ENCODE measurements at places on chromosomes 1 and 21.

- H3K36me3 ChIP-seq: no peaks in the 10 kb centered on the region
- no peak for DNase-seq
- H3K27me3 ChIP-seq: peaks cover 13% of the 10 kb centered on the region
- H3K27ac ChIP-seq: no peak overlapping the region
- H3K4me1 ChIP-seq: no peaks in the 10 kb centered on the region
Measured at GRCh38 chr1:197842646-197843045, 59.8 kb upstream of the C1orf53 start.

- H3K27ac ChIP-seq: no peak overlapping the region
- H3K27me3 ChIP-seq: peaks cover 23% of the 10 kb centered on the region
- H3K4me3 ChIP-seq: no peak overlapping the region
- H3K36me3 ChIP-seq: peaks cover 4% of the 10 kb centered on the region
- DNase-seq: no peak
- peaks cover 4% of the 10 kb centered on the region for H3K4me1 ChIP-seq
Measured at GRCh38 chr1:42877380-42877779, 31.0 kb downstream of the ZNF691 start.

DNA sequence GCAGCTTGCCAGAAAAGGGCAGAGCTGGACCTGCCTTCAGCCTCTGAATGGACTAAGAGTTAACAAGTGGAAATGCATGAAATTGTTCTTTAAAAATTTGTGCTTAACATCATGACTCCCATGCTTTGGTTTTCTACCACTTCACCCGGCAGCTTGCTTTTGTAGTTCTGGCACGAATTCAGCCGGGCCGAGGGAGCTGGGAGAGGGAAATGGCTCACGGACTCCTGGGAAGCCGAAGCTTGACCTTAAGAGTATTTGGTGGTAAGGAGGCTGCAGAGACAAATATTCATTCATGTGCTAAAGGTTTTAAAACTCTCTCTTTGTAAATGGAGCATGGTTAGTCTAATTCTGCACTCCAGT lies 17.2 kb upstream of the GFI1 start:
- peak overlapping the region; percentile 24 for H3K27ac ChIP-seq
- no peak for DNase-seq
- no peaks in the 10 kb centered on the region for H3K27me3 ChIP-seq

- DNase-seq: peak; percentile 88
- no peak within 1 kb of the TSS for H3K27ac ChIP-seq
- peaks cover 7% of the 10 kb centered on the region for H3K4me1 ChIP-seq
- H3K4me3 ChIP-seq: no peak within 1 kb of the TSS
- H3K27me3 ChIP-seq: no peaks in the 10 kb centered on the region
- H3K36me3 ChIP-seq: peaks cover 5% of the 10 kb centered on the region
Measured at GRCh38 chr1:28235755-28236655, at the start of gene ATP5IF1. Gene ATP5IF1 (plus strand): TSS chr1:28236124. CDS start chr1:28236184, 60 bp downstream.

GRCh38 chr1:115065021-115065420 lies 24.3 kb downstream of the TSPAN2 start:
- H3K4me1 ChIP-seq: peaks cover 20% of the 10 kb centered on the region
- no peak overlapping the region for H3K4me3 ChIP-seq
- no peaks in the 10 kb centered on the region for H3K27me3 ChIP-seq
- no peaks in the 10 kb centered on the region for H3K36me3 ChIP-seq
- no peak overlapping the region for H3K27ac ChIP-seq
- no peak for DNase-seq

DNA sequence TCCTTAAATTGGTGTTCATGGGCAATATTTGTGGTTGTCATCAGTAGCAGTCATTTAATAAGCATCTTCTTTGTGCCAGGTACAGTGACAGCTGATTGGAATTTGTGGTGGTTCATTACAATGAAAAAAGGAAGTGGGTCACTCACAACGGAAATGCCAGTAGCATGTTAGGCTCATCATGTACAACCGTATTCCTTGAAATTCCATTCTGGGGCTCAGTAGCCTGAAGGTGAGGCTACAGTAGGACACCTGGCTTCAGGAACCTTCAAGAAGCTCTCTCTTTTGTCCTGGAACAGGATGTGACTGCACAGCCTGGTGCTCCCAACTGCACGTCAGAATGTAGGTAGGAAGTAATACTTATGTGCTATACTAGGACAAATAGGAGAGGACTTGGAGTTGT lies 93.9 kb downstream of the ST3GAL3 start:
- H3K27me3 ChIP-seq: no peaks in the 10 kb centered on the region
- H3K27ac ChIP-seq: no peak overlapping the region
- peaks cover 16% of the 10 kb centered on the region for H3K36me3 ChIP-seq
- no peak overlapping the region for H3K4me3 ChIP-seq

GRCh38 chr1:156365754-156366153 lies 3.3 kb upstream of the RHBG start:
- H3K27ac ChIP-seq: no peak overlapping the region
- peaks cover 55% of the 10 kb centered on the region for H3K27me3 ChIP-seq
- no peak for DNase-seq
- no peak overlapping the region for H3K4me3 ChIP-seq
- H3K4me1 ChIP-seq: peaks cover 4% of the 10 kb centered on the region

- H3K4me1 ChIP-seq: no peaks in the 10 kb centered on the region
- H3K36me3 ChIP-seq: no peaks in the 10 kb centered on the region
- DNase-seq: no peak
- H3K4me3 ChIP-seq: no peak overlapping the region
- no peaks in the 10 kb centered on the region for H3K27me3 ChIP-seq
Measured at GRCh38 chr1:195482137-195482536, 1126.1 kb downstream of the KCNT2 start.

- DNase-seq: no peak
- no peak overlapping the region for H3K4me3 ChIP-seq
- peaks cover 1% of the 10 kb centered on the region for H3K4me1 ChIP-seq
- no peaks in the 10 kb centered on the region for H3K27me3 ChIP-seq
Measured at GRCh38 chr1:169814265-169814664, 19.6 kb upstream of the METTL18 start.

DNA sequence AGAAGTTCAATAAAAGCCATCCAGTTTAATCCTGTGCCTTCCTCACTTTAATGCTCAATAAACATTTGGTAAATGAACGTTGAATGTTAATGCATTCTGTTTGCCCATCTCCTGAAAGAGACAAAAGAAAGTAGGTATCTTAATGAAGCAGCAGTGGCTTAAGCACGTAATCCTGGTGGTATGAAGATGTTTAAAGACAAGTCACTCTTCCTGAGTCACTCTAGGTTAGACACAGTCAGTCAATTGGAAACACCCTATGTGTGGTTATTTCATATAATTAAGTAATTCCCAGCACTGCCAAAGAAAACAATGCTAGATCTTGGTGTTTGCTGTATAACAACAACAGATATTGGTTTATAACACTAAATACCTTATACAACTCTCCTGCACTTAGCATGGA lies 334.0 kb upstream of the FMN2 start:
- H3K4me3 ChIP-seq: no peak overlapping the region
- no peak overlapping the region for H3K27ac ChIP-seq
- no peaks in the 10 kb centered on the region for H3K36me3 ChIP-seq

GRCh38 chr1:31441073-31441472 lies 28.1 kb downstream of the SERINC2 start:
- DNase-seq: no peak
- no peak overlapping the region for H3K27ac ChIP-seq
- H3K4me3 ChIP-seq: no peak overlapping the region
- no peaks in the 10 kb centered on the region for H3K27me3 ChIP-seq
- H3K36me3 ChIP-seq: no peaks in the 10 kb centered on the region
- no peaks in the 10 kb centered on the region for H3K4me1 ChIP-seq

GRCh38 chr1:89170170-89171066 lies 5.4 kb downstream of the GBP7 start:
- peaks cover 10% of the 10 kb centered on the region for H3K36me3 ChIP-seq
- DNase-seq: no peak
- H3K4me3 ChIP-seq: no peak overlapping the region
- peak overlapping the region; percentile 27 for H3K27ac ChIP-seq

- peaks cover 35% of the 10 kb centered on the region for H3K36me3 ChIP-seq
- DNase-seq: no peak
- no peak overlapping the region for H3K4me3 ChIP-seq
- H3K27me3 ChIP-seq: peaks cover 12% of the 10 kb centered on the region
- H3K27ac ChIP-seq: no peak overlapping the region
Measured at GRCh38 chr1:25644962-25645361, 28.4 kb downstream of the MAN1C1 start.

GRCh38 chr1:12170263-12170671 lies 3.5 kb downstream of the TNFRSF1B start:
- H3K4me1 ChIP-seq: peaks cover 63% of the 10 kb centered on the region
- peak overlapping the region; percentile 100 for H3K4me3 ChIP-seq
- peak overlapping the region; percentile 75 for H3K27ac ChIP-seq
- no peak for DNase-seq

- no peaks in the 10 kb centered on the region for H3K36me3 ChIP-seq
- DNase-seq: no peak
- no peak overlapping the region for H3K4me3 ChIP-seq
- no peak overlapping the region for H3K27ac ChIP-seq
- H3K27me3 ChIP-seq: peaks cover 9% of the 10 kb centered on the region
Measured at GRCh38 chr1:230333590-230334446, 92.3 kb downstream of the PGBD5 start.

DNA sequence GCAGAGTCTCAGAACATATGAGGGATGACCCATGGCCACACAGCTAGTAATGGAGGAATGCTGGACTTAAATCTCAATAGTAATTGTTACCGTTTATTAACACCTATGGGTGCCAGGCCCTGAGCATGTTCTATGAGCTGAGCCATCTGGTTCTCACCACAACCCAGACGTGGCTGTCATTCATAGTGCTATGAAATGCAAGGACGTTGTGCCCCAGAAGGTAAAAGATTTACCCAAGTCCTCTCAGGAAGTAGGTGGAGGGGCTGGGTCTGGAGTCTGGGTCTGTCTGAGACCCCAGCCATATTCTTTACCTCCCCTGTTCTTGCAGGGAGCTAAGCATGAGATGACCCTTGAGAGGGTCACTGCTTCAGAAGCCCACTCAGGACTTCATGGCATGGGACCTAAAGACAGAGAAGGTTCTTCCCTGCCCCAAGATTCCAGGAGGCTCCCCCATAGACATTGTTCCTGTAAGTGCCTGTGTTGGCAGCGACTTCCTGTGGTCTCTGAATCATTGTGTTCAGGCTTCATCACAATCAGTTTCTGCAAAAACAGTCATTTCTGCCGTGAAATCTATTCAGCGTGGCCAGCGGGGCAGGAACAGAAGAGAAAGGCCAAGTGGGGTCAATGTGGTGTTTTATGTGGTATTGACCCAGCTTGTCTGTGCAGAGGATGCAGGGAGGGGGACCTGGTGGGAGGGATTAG lies 475.4 kb downstream of the PTPRU start:
- H3K27me3 ChIP-seq: peaks cover 6% of the 10 kb centered on the region
- peaks cover 28% of the 10 kb centered on the region for H3K4me1 ChIP-seq
- H3K36me3 ChIP-seq: no peaks in the 10 kb centered on the region
- H3K27ac ChIP-seq: peak overlapping the region; percentile 61

DNA sequence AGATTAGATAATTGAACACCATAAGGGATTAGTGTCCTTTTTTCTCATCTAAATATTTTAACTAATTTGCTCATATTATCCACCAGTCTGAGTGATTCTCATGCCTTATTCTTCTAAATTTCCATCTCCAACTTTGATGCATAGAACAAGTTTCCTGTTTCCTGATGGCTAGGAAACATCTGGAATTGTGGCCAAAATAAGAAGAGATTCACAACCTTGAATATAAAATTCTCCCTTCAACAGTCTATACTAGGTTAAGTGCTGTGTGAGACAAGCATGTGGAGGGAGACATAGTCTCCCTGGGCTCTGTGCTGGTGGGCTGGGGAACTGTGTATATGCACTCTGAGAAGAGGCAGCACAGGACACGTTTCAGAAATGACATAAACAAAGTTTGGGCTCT lies 21.6 kb upstream of the ROR1 start:
- no peak overlapping the region for H3K27ac ChIP-seq
- no peak overlapping the region for H3K4me3 ChIP-seq
- no peaks in the 10 kb centered on the region for H3K36me3 ChIP-seq
- peaks cover 5% of the 10 kb centered on the region for H3K27me3 ChIP-seq
- DNase-seq: no peak

GRCh38 chr1:175656416-175656815 lies 87.0 kb downstream of the TNR start:
- H3K4me3 ChIP-seq: no peak overlapping the region
- no peak overlapping the region for H3K27ac ChIP-seq
- H3K27me3 ChIP-seq: no peaks in the 10 kb centered on the region
- DNase-seq: no peak
- H3K4me1 ChIP-seq: no peaks in the 10 kb centered on the region

DNA sequence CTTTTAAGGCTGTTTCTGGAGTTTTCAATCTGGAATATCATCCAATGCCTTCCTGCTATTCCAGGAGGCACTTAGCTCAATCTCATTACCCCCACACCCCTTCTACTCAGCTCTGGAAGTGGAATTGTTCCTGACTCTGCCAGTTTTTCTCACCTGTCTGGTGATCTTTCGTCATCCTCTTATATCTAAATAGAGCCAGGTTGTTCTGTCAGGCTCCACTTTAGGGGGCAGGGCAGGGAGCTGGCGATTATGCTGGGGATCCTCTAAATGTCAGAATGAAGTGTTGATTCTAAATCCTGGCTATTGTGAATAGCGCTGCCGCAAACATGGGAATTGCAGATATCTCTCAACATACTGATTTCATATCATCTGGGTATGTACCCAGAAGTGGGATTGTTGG lies 63.6 kb upstream of the ETV3 start:
- H3K36me3 ChIP-seq: no peaks in the 10 kb centered on the region
- no peak for DNase-seq
- no peak overlapping the region for H3K27ac ChIP-seq

DNA sequence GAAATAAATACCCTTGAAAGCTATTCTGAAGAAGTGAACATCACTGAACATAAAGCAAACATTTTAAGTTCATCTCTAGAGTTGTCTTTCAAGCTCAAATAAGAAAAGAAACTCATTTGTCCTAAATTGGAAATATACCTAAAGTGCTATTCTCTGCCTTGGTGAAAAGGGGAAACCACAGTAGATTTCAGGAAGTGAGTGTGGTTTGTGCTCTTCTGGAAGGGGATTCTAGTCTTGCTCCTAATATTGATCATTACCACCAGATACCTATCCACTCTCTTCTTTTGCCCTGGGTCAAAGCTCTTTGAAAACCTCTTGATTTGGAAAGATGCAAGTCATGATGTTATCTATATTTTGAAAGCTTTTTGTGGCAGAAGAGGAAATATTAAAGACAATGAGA lies 798.1 kb downstream of the ADGRL2 start:
- DNase-seq: no peak
- H3K27ac ChIP-seq: no peak overlapping the region
- H3K27me3 ChIP-seq: no peaks in the 10 kb centered on the region
- peaks cover 4% of the 10 kb centered on the region for H3K4me1 ChIP-seq

- no peaks in the 10 kb centered on the region for H3K4me1 ChIP-seq
- no peak overlapping the region for H3K27ac ChIP-seq
- no peaks in the 10 kb centered on the region for H3K27me3 ChIP-seq
- H3K4me3 ChIP-seq: no peak overlapping the region
- DNase-seq: no peak
Measured at GRCh38 chr1:218796773-218797172, 376.9 kb upstream of the LYPLAL1 start.

- H3K27ac ChIP-seq: no peak overlapping the region
- peaks cover 10% of the 10 kb centered on the region for H3K4me1 ChIP-seq
- peaks cover 34% of the 10 kb centered on the region for H3K27me3 ChIP-seq
- H3K4me3 ChIP-seq: no peak overlapping the region
Measured at GRCh38 chr1:112721966-112722524, 6.9 kb upstream of the PPM1J start.

Measured in activated naive CD8-positive, alpha-beta T cell treated with anti-CD3 and anti-CD28 coated beads, Interleukin-2, amount 10 ng/mL, durations not matched to agents 7 days and 5 days (primary cell).